Activated CD4-positive, alpha-beta T cell treated with anti-CD3 and anti-CD28 coated beads, Interleukin-2, Interleukin-6, amounts not matched to agents 100 ng/mL and 50 ng/mL, durations not matched to agents 16 hours and 8 hours (primary cell): ENCODE measurements at places on chromosomes 5 and 9.

DNA sequence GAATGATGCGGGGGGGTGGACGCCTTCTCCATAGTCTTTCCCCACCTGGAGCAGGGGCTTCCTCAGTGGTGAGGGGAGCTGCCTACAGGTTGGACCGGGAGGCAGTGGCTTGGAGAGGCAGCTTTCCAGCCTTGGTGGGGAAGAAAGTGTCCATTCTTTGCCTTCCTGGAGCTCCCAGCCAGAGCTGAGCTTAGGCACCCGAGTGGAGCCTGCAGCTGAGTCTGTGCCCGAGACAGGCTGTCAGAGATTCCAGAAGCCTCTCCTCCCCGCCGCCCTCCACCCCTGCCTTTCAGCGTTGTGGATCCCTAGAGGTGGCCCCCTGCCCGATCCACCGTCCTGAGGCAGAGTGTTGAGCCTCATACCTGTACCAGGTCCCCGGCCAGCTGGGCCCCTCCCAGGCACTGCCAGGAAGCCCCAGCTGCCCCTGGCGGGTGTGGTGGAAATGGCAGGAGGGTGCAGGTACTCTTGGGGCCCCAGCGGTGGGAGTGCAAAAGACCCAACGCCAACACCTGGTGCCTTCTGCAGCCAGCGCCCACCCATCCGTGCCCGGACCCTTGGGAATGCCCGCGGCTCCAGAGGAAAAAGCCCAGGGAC lies 112.0 kb downstream of the RXRA start:
- DNase-seq, result no peak

DNA sequence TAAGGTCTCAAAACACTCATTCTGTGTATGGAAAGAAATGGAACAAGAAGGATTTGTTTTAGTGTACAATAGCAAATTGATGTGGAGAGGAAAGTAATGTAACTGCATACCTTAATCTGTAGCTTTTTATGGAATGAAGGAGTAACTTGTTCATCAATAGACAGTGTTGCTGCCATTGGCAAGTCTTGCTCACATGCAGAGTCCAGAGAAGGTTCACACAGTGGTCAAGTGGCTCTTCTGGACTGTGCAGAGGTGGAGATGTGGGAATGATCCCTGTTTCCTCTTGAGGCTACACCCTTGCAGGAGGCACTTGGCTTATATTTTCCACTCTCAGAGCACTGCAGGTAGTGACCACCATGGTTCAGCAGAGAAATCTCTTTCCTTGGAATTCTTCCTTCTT lies 132.9 kb upstream of the ANKH start:
- no peak for DNase-seq

DNA sequence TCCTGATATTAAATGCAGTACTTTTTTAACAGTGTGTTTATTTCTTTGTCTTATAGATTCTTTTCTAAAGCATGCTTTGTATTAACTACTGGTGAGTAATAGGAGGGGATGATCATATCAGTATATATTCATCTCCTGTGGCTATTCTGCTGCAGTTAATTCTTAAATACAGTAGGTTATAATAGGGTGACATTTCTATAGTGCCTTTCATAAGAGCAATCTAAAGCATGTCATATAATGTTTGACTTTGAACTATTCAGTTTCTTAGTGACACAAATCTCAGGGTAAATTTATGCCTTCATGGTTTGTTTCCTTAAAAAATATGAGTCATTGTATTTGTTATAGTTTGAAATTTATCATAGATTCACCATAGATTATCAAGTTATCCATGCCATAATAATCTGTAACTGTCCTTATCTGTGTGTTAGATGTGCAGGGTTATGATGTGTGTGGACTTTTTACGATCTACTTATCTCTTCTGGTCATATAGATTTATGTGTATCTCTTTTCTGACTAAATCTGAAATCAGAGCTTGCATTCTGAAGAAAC lies 1019.5 kb downstream of the NR2F1-AS1 start:
- DNase-seq, result no peak

- no peak for DNase-seq
Observed at GRCh38 chr5:41878643-41879478, 8.6 kb upstream of the OXCT1 start.

GRCh38 chr9:131097126-131097947 lies 1.0 kb downstream of the AIF1L start:
- no peak for DNase-seq

- DNase-seq, result no peak
Observed at GRCh38 chr5:10233505-10233904, 16.2 kb downstream of the ATPSCKMT start.

DNA sequence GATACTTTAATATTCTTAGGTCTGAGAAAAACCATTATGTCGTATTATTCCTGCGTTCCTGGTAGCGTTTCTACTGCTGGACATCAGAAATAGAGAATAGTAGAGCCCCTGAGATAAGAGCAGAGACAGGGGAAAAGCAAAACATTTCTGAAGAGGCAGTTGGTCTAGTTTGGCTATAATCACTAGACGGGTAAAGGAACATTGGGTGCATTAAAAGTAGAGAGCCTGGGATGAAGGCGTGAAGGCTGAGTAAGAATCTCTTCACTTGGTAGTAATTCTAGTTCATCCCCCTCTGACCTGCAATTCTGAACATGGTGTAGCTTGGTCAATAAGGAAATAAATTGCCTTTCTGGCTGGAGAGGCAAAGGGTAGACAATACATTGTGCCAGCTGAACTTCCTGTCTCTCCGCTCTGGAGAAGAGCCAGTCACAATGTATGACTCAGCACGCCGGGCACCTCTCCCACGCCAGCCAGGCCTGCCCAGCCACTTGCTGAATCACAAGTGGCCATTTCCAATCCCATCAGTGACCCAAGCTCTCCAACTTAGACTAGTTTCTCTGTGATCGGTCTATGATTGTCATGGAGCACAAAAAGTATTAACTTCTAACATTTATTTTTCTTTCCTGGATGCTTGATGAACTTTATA lies 75.4 kb downstream of the STK32A start:
- no peak for DNase-seq

DNA sequence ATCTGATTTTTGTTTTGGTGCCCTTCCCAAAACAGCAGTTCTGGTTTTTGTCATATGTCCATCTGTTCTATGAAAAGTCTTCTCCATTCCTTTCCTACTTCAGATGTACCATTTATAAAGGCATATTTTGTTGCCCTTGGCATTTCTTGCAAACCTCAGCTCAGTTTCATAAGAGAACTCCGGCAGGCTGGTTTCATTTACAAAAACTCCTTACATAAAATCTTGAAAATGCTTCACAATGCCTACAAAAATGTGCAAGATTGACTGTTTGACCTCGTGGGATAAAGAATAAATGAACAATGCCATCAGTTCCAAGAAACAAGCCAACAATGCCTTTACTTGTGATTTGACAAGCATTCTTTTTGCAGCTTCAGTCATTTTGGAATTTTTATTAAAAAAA lies 39.1 kb upstream of the CTNNAL1 start:
- no peak for DNase-seq

- DNase-seq, result peak; percentile 82
Observed at GRCh38 chr9:34633851-34634550, 3.6 kb downstream of the SIGMAR1 start.

GRCh38 chr9:120393386-120394057 lies 186.4 kb downstream of the CDK5RAP2 start:
- DNase-seq, result no peak

DNA sequence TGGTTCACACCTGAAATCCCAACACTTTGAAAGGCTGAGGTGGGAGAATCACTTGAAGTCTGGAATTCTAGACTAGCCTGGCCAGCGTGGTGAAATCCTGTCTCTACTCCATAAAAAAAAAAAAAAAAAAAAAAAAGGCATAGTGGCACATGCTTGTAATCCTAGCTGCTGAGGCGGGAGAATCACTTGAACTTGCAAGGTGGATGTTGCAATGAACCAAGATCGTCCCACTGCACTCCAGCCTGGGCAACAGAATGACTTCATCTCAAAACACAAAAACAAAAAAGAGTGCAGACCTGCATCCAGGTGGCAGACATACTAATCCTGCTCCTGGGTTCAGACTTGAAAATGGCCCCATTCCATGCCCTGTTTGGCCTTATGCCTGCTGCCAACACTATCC lies 21.8 kb upstream of the ADAMTS19 start:
- no peak for DNase-seq

- no peak for DNase-seq
Observed at GRCh38 chr5:89698028-89698427, 711.5 kb downstream of the CETN3 start.

DNA sequence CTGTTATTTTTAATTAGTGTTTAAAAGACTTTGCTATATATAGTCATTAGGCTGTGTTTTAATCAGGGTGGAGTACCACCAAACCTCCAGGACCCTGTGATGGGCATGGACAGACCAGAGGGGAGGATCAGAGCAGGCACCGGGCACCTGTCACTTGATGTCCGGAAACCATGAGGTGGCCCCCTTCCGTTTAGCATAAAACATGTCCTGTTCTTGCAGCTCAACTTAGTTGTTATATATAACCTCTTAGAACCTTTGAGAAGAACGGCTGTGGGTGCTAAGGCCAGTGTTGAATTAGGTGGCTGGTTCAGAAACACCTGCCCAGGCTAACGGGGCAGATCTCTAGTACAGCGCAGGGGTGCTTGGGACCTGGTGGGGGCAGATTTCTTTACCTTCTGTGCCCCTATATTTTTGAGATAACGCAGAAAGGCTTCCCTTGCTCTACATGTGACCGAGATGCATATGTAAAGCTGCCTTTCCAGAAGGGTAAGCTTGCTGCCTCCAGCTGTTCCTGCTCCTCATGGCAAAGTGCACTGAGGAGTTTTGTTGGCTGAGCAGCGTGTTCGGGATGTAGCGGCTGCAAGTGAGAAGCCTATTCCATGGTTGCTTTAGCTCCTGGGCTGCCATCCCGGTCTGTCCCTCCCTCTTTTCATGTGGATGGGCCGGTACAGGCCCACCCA lies 255.5 kb downstream of the FANCC start:
- DNase-seq, result no peak

- DNase-seq, result no peak
Observed at GRCh38 chr9:75996726-75997125, 106.3 kb downstream of the PCSK5 start.

GRCh38 chr5:31809050-31809870 lies 170.3 kb downstream of the PDZD2 start:
- DNase-seq, result peak; percentile 39
